ENCODE measurements at places on chromosomes 16 and 17.

DNA sequence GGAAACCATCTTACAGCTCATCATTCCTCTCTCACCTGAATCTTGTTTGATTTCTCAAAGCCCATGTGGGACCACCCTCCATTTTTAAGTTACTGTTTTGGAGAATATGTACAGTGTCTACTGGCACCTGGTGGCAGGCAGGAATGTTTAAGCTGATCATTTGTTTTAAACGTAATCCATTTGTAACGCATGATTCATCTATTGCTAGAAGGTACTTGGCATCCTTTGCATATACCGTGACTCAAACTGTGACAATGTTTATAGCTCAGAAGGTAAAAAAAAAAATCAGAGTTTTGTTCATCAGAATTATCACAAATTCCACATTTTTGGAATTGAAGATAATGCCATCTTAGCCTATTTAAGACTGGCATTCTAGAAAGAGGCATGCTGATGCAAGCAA lies 1007.5 kb upstream of the EEF2KMT start:
- no peak for DNase-seq

- no peak for DNase-seq
Observed at GRCh38 chr16:50360033-50360778, 8.6 kb downstream of the BRD7 start.

DNA sequence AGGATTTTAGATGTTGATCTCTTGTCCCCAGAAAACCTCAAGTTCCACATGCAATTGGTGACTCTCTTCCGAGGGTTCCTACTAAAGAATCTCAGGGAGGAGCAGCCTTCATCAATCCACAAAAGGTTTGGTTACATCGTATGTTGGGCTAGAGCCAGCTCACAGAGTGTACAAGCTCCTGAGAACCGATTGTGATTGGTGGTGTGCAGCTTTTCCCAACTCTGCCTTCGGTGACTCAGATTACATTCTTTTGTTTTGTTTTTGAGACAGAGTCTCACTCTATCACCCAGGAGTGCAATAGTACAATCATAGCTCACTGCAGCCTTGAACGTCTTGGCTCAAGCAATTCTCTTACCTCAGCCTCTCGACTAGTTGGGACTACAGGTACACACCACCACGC lies 172.4 kb downstream of the PMP22 start:
- DNase-seq = no peak

GRCh38 chr17:49556223-49556943 lies 19.3 kb upstream of the NXPH3 start:
- DNase-seq = peak; percentile 69

- DNase-seq = no peak
Observed at GRCh38 chr16:27325736-27326135, 12.0 kb downstream of the IL4R start.

DNA sequence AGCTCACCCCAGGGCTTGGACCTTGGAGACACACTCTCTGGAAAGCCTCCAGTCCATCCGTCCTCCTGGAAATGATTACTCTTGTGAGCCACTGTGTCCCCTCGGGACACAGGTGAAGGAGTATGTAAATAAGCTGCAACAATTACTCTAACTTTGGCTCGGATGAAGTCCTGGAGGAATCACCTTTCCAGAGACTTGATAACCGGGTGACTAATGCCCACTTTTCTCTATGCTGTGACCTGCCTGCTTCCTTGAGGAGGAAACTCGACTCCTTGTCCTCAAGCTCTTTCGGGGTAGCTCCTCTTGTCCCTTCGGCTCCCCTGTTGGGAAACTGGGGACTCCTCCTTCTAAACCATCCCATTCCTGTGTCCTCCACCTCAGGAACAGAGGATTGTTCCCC lies at the start of gene OR1A1:
OR1A1 (plus strand) TSS at position 301 of the 400 bp plus-strand sequence. CDS start 7,954 bp downstream, outside the sequence.
- no peak for DNase-seq

GRCh38 chr16:84942786-84943185 lies 68.5 kb downstream of the ZDHHC7 start:
- DNase-seq = no peak

- DNase-seq = no peak
Observed at GRCh38 chr17:55635253-55635914, 87.3 kb downstream of the TMEM100 start.

- DNase-seq = peak; percentile 12
Observed at GRCh38 chr17:4433515-4434031, at the start of gene SPNS3. Gene SPNS3 (plus strand): TSS chr17:4433940. CDS start chr17:4433968, 28 bp downstream.

GRCh38 chr16:3182608-3183444 lies 5.2 kb upstream of the OR1F1 start:
- DNase-seq = no peak
